ENCODE measurements at places on chromosomes 2 and 18. TPM values are rescaled to one million over a fixed set of nuclear protein-coding genes. Genes with fewer than 3 reads are reported as not detected.

The MAL gene
- 0.71 TPM for total RNA-seq

The NEMP2 gene
- 1.7 TPM for total RNA-seq

DNA sequence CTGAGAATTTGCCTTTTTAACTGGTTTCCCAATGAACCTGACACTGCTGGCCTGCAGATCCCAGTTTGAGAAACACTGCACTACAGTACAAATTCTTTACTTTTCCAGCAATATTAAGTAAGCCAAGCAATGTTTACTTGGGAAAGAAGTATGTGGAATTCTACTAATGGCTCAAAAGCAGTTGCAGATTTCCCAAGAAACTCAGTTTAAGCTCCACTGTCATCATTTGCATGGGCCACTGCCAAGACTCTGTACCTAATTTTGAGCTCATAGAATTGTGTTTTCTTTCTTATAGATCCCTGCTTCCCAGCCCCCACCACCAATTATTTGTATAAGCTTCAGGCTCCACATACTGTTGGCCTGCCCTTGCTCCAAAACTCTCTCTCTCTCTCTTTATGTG lies 676.1 kb downstream of the RNF144A start:
- DNase-seq = no peak
- H3K4me3 ChIP-seq = no peak overlapping the region
- no peaks in the 10 kb centered on the region for H3K27me3 ChIP-seq
- no peaks in the 10 kb centered on the region for H3K4me1 ChIP-seq
- H3K36me3 ChIP-seq = no peaks in the 10 kb centered on the region

GRCh38 chr2:31032475-31032874 lies 105.8 kb downstream of the GALNT14 start:
- H3K27ac ChIP-seq = no peak overlapping the region
- H3K36me3 ChIP-seq = no peaks in the 10 kb centered on the region
- no peak overlapping the region for H3K4me3 ChIP-seq
- no peaks in the 10 kb centered on the region for H3K27me3 ChIP-seq
- no peaks in the 10 kb centered on the region for H3K4me1 ChIP-seq

DNA sequence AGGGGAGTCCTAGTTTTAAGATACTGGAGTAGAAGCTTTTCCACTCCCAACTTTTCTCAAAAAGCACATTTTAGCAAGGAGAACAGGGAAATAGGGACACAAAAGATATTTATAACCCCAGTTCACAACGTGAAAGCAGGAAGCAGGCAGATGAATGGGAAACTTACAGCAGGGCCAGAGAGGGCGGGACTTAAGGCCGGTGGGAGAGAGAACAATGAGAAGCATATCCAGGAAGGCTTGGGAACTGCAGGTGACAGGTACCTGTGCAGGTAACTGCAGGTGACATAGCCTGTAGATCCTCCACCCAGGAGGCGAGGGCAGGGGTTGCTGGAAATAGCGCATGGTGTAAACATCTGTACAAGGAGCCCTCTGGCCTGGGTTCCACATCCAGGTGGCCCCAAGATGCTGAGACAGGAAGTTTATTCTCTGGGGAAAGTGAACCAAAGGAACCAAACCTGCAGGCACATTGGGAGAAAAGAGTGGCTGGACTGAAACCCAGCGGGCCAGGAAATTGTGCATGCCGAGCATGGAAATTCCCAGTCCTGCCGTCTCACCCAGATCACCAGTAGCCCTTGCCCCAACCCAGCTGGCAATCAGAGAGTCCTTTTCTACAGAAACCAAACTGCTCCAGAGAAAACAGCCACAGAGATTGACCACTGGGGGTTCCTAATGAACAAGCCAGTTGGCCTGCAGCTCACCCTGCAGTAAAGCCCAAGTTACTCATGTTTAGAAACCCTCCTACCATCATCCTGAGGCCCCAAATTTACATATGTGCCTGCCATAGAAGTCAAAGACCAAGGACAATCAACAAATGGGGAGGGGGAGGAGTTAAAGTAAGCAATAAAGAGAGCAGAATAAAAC lies 24.3 kb upstream of the COL6A3 start:
- H3K36me3 ChIP-seq = no peaks in the 10 kb centered on the region
- no peak overlapping the region for H3K4me3 ChIP-seq
- no peak for DNase-seq
- H3K27ac ChIP-seq = no peak overlapping the region
- no peaks in the 10 kb centered on the region for H3K27me3 ChIP-seq
- H3K4me1 ChIP-seq = no peaks in the 10 kb centered on the region

DNA sequence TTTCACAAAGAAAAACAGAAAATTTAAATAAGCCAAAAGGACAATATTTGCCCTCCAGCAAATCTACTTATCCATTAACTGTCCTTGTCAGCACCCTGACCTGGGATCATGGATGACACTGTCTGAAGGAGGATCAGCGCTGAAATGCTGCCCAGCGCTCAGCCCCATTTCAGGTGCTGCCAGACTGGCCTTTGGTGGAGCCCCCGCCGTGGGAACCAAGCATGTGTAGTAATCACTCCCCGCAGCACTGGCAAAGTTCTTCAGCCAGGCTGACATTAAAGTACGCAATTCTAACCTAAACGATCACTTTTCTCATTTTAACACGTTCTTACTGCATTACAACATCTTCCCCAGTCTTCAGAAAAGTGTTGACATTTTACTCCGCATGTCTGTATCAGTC lies 108.6 kb upstream of the GPC1 start:
- peaks cover 9% of the 10 kb centered on the region for H3K4me1 ChIP-seq
- no peak overlapping the region for H3K4me3 ChIP-seq
- H3K36me3 ChIP-seq = no peaks in the 10 kb centered on the region
- H3K27me3 ChIP-seq = no peaks in the 10 kb centered on the region
